ENCODE measurements at places on chromosomes 3 and 15.

DNA sequence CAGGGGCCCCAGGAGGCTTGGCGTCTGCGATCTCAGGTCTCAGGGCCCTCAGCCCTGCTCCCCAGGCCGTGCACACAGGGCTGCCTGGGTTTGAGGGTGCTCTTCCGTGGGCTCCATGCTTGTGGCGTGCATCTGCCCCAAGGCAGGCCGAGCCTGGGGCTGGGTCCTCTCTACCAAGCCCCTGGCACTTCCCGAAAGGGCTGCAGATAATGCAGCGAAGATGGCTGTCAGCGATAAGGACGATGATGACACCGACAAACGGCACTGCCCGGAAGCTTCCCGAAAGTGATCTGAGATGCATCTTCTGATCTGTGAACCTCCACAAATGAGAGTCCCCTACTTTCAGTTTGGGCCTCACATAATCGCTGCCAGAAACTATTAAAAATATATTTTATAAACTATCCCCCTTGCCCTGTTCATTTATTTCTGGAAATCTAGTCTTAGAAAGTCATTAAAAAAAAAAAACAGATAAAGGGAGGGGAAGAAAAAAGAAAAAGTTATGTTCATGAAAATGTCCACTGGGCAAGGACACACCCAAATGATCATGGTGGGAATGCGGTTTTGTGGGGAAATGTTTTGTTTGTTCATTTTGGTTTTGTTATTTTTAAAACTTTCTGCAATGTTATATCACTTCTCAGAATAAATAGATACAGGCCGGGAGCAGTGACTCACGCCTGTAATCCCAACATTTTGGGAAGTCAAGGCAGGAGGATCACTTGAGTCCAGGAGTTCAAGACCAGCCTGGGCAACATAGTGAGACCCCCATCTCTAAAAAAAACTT lies 51.5 kb downstream of the RPN1 start:
- peaks cover 4% of the 10 kb centered on the region for H3K27me3 ChIP-seq
- H3K4me1 ChIP-seq, result peaks cover 14% of the 10 kb centered on the region
- no peak overlapping the region for H3K4me3 ChIP-seq
- DNase-seq, result no peak

DNA sequence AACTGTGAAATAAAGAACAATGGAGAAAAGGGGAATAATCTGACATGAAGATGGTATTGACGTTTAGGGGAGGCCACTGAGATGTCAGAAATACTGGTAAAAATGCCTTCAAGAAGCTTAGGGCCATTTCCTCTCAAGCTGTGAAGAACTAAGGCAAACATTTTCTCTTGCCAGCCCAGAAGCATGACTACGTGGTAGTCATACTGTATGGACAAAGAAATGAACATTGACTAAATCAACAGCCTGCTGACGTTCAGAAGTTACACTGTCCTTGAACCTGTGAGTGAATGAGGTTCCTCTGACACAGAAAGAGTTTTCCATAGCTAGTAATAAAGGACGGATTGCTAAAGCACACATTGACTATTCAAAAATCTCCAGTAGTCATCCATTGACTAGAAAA lies 121.0 kb downstream of the P3H2 start:
- no peak for DNase-seq
- no peaks in the 10 kb centered on the region for H3K4me1 ChIP-seq
- H3K36me3 ChIP-seq, result no peaks in the 10 kb centered on the region
- H3K27ac ChIP-seq, result no peak overlapping the region
- no peaks in the 10 kb centered on the region for H3K27me3 ChIP-seq
- no peak overlapping the region for H3K4me3 ChIP-seq

GRCh38 chr3:134308350-134308891 lies 57.8 kb upstream of the RYK start:
- no peaks in the 10 kb centered on the region for H3K36me3 ChIP-seq
- no peaks in the 10 kb centered on the region for H3K4me1 ChIP-seq
- no peak overlapping the region for H3K4me3 ChIP-seq
- H3K27ac ChIP-seq, result no peak overlapping the region
- DNase-seq, result peak; percentile 82

DNA sequence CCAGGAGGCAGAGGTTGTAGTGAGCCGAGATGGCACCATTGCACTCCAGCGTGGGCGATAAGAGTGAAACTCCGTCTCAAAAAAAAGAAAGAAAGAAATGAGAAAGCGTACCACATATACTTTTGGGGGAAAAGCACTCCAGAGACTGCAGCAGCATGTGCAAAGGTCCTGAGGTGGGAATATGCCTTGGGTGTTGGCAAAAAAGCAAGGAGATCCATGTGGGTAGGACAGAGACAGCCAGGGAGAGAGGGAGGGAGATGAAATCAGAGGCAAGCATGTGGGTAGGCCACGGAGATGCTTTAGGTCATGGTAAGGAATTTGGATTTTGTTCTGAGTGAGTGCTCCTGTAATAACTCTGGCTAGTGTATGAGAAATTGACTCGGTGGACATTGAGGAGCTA lies 3.7 kb upstream of the SH3BP5 start:
- peaks cover 9% of the 10 kb centered on the region for H3K27me3 ChIP-seq
- H3K36me3 ChIP-seq, result peaks cover 6% of the 10 kb centered on the region
- H3K27ac ChIP-seq, result no peak overlapping the region
- H3K4me3 ChIP-seq, result no peak overlapping the region

GRCh38 chr3:40876009-40876408 lies 323.3 kb upstream of the CTNNB1 start:
- H3K27me3 ChIP-seq, result no peaks in the 10 kb centered on the region
- H3K4me1 ChIP-seq, result no peaks in the 10 kb centered on the region
- no peak overlapping the region for H3K27ac ChIP-seq
- no peak for DNase-seq
- H3K4me3 ChIP-seq, result no peak overlapping the region

DNA sequence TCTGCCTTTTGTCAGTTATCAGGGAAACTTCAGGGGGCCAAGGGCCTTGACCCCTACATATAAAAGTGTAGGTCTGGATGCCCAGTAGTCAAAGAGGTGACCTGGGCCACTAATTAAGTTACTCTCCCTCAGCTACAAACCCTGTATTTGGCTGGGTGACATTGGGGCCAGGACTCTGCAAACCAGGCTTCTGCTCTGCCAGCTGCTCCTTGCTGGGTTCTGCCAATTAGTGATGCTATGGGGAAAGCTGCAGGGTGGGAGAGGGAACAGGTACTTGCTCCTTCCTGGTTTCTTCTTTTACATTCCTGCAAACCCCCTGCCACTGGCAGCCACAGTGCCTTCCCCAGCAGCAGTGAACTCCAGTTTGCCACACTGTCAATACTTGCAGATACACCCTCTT lies 179.2 kb downstream of the CADPS start:
- H3K36me3 ChIP-seq, result no peaks in the 10 kb centered on the region
- no peak overlapping the region for H3K4me3 ChIP-seq
- no peak for DNase-seq
- no peak overlapping the region for H3K27ac ChIP-seq
- H3K4me1 ChIP-seq, result no peaks in the 10 kb centered on the region

GRCh38 chr3:37030588-37030987 lies 37.3 kb downstream of the MLH1 start:
- no peak overlapping the region for H3K27ac ChIP-seq
- peaks cover 56% of the 10 kb centered on the region for H3K36me3 ChIP-seq
- no peaks in the 10 kb centered on the region for H3K27me3 ChIP-seq
- H3K4me1 ChIP-seq, result no peaks in the 10 kb centered on the region
- no peak overlapping the region for H3K4me3 ChIP-seq

- peaks cover 20% of the 10 kb centered on the region for H3K27me3 ChIP-seq
- no peaks in the 10 kb centered on the region for H3K36me3 ChIP-seq
- H3K27ac ChIP-seq, result no peak overlapping the region
- no peak for DNase-seq
- H3K4me1 ChIP-seq, result peaks cover 12% of the 10 kb centered on the region
- H3K4me3 ChIP-seq, result no peak overlapping the region
These were observed 61.6 kb downstream of the CCR1 start for GRCh38 chr3:46146548-46146947.

GRCh38 chr3:102885289-102885688 lies 450.5 kb downstream of the ZPLD1 start:
- DNase-seq, result no peak
- H3K4me1 ChIP-seq, result no peaks in the 10 kb centered on the region
- no peaks in the 10 kb centered on the region for H3K27me3 ChIP-seq
- no peaks in the 10 kb centered on the region for H3K36me3 ChIP-seq
- H3K27ac ChIP-seq, result no peak overlapping the region

- H3K4me1 ChIP-seq, result peaks cover 9% of the 10 kb centered on the region
- no peak overlapping the region for H3K27ac ChIP-seq
- DNase-seq, result no peak
- no peak overlapping the region for H3K4me3 ChIP-seq
These were observed 11.7 kb upstream of the TCF12 start for GRCh38 chr15:56906766-56907165.

GRCh38 chr15:64247535-64247905 lies 84.7 kb upstream of the PPIB start:
- H3K27ac ChIP-seq, result no peak overlapping the region
- no peak overlapping the region for H3K4me3 ChIP-seq
- DNase-seq, result no peak
- H3K36me3 ChIP-seq, result peaks cover 22% of the 10 kb centered on the region

- no peaks in the 10 kb centered on the region for H3K36me3 ChIP-seq
- H3K27ac ChIP-seq, result no peak overlapping the region
- H3K27me3 ChIP-seq, result no peaks in the 10 kb centered on the region
- no peak overlapping the region for H3K4me3 ChIP-seq
- DNase-seq, result no peak
These were observed 1561.6 kb downstream of the OTOL1 start for GRCh38 chr3:163058031-163058854.

GRCh38 chr3:71102111-71102983 lies 481.2 kb downstream of the FOXP1 start:
- DNase-seq, result no peak
- no peaks in the 10 kb centered on the region for H3K27me3 ChIP-seq
- no peak overlapping the region for H3K4me3 ChIP-seq
- H3K27ac ChIP-seq, result no peak overlapping the region
- peaks cover 42% of the 10 kb centered on the region for H3K4me1 ChIP-seq

- peaks cover 4% of the 10 kb centered on the region for H3K4me1 ChIP-seq
- no peaks in the 10 kb centered on the region for H3K36me3 ChIP-seq
- DNase-seq, result no peak
- peaks cover 69% of the 10 kb centered on the region for H3K27me3 ChIP-seq
- no peak overlapping the region for H3K4me3 ChIP-seq
These were observed 33.1 kb upstream of the ALDH1L1 start for GRCh38 chr3:126213379-126214028.

GRCh38 chr3:126351771-126352475 lies 5.3 kb downstream of the KLF15 start:
- H3K27ac ChIP-seq, result no peak overlapping the region
- peaks cover 2% of the 10 kb centered on the region for H3K36me3 ChIP-seq
- H3K27me3 ChIP-seq, result peaks cover 36% of the 10 kb centered on the region
- no peak overlapping the region for H3K4me3 ChIP-seq

DNA sequence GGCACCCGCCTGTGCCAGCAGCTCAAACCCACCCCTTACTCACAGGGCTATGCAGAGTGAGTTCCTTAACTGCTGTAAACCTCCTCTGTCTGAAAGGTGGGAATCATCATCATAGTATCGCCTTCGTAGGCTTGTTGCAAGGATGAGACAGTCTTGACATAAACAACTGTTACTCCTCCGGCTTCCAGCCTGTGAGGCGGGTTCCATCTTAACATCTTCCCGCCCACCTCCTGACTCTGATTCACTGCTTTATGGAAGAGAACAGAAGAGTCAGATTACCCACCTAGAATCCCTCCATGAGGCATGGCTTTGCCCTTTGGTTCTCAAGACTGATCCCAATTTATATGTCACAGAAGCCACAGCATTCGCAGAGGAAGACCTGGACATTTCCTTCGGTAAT lies 21.9 kb downstream of the POLR2M start:
- no peak for DNase-seq
- no peak overlapping the region for H3K27ac ChIP-seq
- H3K36me3 ChIP-seq, result peaks cover 2% of the 10 kb centered on the region
- no peaks in the 10 kb centered on the region for H3K27me3 ChIP-seq
- no peaks in the 10 kb centered on the region for H3K4me1 ChIP-seq
- H3K4me3 ChIP-seq, result no peak overlapping the region

DNA sequence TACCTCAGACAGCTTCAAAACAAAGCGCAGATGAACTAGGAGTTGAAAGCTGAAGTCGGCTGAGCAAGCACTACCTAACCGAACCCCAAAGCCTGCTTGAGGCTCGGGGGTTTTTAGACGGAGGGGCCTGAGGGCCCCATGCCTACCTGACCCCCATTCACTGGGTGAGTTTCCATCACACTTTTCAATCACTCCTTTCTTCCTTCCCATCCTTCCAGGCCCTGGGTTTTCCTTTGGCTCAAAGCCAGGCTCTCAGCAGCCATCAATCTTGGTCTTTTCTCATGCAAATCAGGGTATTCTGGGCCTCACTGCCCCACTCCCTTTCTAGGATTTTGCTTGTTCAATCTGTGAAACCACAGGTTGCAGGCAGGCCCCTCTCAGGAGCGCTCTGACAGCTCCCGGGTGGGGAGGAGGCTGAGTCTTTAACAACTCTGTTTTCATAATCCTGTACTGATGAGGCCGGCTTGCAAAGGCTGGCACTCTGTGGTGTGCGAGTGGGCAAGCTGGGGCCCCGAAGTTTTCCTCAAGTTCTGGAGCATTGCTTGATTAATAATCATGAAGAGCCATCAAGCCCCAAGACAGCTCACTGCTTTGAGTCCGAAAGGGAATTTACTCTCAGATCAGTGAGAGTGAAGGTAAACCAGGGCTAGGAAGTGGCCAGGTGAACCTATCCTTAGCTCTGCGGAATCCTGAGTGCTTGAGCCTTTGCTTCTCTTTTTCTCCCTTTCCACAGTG lies 97.6 kb downstream of the FRMD4B start:
- DNase-seq, result no peak
- H3K4me1 ChIP-seq, result peaks cover 9% of the 10 kb centered on the region
- no peaks in the 10 kb centered on the region for H3K36me3 ChIP-seq
- H3K27me3 ChIP-seq, result peaks cover 3% of the 10 kb centered on the region
- no peak overlapping the region for H3K4me3 ChIP-seq

DNA sequence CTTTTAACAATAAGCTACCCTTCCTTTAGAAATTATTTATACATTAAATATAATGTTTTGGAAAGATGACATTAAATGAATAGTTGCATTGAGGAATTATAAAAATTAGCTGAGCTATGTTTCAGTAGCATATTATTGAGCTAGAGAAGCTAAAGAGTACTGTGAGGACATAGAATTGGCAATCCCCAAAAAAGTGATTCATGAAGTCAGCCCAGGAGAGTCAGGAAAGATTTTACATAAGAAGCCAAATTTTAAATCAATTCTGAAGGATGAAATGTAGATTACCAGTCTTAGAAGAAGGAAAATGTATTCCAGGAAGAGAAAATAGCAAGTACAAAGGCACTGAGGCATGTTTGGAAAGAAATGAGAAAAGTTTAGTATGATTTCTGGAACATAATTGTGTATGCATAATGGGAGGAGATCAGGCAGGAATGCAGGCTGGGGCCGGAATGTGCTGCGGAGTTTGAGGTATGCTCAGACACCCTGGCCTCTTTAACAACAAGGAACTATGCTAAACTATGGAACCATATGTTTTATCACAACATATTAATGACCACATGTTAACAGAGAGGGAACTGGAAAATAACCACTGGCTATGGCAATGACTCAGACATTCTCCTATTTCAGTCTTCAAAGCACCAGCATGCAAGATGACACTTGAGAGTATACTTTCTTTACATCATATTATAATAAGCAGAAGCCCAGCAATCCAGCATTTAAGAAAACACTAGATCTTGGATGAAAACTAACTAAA lies 103.3 kb upstream of the COL8A1 start:
- no peaks in the 10 kb centered on the region for H3K36me3 ChIP-seq
- no peak overlapping the region for H3K27ac ChIP-seq
- DNase-seq, result no peak

All from activated naive CD4-positive, alpha-beta T cell treated with anti-CD3 and anti-CD28 coated beads, Interleukin-2, amount 10 ng/mL, durations not matched to agents 7 days and 5 days (primary cell).